ENCODE measurements at places on chromosomes 13 and 19.

DNA sequence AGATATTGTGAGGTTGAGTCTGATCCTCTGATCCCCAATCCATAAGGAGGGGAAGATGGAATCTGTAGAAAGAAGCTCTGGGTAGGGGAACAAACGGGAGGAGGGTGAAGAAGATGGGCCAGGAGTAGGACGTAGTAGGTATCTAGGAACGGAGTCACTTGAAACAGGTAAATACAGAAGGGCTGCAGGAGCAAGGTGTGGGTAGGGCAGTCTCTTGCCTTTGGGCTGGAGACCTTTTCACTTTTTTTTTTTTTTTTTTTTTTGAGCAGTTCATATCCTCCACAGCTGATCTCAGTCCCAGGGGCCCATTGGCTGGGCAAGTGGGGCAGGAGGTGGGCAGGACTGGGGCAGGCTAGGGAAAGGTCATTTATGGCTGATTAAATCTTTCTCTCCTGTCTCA, 1.5 kb downstream of the BCKDHA start:
- DNase-seq, result no peak

DNA sequence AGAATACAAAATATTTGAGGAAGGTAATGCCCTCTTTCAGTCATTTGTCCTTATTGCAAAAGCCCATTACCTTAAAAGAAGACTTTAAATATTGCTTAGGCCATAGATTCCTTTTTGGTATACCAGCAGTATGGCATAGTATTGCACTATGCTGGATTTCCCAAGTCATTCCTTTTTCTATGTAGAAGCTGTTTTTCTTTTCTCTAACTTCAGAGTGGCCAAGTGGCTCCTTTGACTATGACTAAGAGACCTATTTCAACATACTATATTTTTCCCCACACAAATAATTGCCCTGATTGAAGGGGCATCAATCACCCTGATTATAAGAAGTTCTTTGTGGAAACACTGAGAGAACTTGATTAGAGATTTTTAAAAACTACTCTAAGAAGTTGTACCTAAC, 68.6 kb downstream of the UFM1 start:
- no peak for DNase-seq

- DNase-seq, result no peak
Observed at GRCh38 chr13:77333594-77333993, 6.7 kb upstream of the MYCBP2 start.

- no peak for DNase-seq
Observed at GRCh38 chr13:39870197-39870747, 214.8 kb downstream of the COG6 start.

DNA sequence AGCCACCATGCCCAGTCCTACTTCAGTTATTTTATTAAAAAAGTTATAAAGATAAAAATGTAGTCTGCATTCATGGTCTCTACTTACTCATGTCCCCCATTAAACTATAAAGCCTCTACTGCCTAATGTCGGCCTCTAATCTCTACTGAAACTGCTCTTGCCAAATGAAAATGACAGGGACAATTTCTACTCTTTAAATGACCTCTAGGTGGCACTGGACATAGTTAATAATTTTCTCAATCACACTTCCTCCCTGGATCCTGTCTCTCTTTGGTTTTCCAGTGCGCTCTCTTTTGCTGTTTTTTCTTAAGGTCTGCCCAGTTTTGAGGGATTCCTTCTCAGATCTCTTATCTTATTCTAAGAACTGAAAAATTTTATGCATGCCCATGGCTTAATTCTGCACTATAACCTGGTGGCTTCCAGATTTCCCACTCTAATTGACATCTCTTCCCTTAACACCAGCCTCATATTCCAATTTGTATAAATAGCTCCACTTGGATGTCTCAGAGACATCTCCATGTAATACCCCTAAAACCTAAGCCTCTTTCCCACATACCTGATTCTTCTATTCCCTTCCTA, 54.3 kb downstream of the MTMR6 start:
- peak; percentile 50 for DNase-seq

- peak; percentile 61 for DNase-seq
Observed at GRCh38 chr13:109146912-109147647, 517.7 kb downstream of the MYO16 start.

GRCh38 chr13:53020764-53021335, 7.8 kb upstream of the OLFM4 start:
- no peak for DNase-seq

- peak; percentile 88 for DNase-seq
Observed at GRCh38 chr19:45693106-45693788, 781 bp downstream of the QPCTL start.

GRCh38 chr19:54707962-54708361, 16.3 kb upstream of the KIR3DL3 start:
- no peak for DNase-seq

DNA sequence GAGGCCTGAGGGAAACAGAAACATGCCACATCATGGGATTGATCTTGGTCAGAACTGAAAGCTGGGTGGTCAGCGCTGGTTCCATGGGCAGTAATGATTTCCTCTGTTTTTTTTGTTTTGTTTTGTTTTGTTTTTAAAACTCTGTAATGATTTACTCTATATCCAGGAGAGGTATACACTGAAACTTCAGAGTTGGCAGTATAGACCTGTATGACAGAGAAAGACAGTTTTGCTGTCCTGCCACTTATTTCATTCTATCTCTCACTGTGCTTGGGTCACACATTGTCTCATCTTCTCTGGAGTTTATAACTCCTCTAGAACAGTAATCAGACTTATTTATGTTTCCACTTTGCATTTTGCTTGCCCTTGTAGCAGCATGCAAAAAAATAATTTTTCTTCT, 105.1 kb upstream of the SLITRK1 start:
- DNase-seq, result no peak

DNA sequence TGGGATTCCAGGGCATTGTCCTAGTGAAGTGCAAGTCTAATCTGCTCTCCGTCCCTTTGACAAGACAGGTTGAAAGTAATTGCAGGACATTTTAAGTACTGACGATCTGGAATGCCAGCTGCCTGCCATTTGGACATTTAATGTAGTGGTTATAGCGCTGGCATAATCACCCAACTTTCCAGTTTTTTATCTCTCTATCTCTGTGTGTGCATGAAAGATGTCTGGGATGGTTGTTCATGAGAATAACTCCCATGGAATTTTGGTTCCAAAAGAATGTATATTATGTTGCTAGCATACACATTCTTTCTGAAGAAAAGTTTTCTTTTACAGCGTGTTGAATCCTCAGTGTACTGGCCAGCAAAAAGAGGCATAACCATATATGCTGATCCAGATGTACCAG, 53.6 kb downstream of the TDRD12 start:
- DNase-seq, result no peak

- peak; percentile 87 for DNase-seq
Observed at GRCh38 chr19:19434483-19435045, 29.1 kb downstream of the GATAD2A start.

DNA sequence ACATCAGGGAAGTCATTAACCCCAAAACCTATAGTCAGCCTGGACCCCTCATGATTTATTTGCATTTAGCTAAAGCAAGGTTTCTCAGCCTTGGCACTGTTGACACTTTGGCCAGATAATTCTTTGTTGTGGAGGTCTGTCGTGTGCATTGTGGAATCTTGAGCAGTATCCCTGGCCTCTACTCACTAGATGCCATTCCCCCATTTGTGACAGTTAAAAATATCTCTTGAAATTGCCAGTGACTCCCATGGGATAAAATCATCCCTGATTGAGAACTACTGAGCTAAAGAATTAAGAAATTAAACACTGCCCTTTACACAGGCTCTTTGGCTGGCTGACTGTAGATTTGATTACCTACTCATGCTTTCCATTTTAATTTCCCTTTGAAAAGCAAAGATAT, 102.7 kb downstream of the LMO7 start:
- no peak for DNase-seq

GRCh38 chr19:27751044-27751391, 1461.9 kb downstream of the UQCRFS1 start:
- DNase-seq, result no peak

GRCh38 chr19:32178956-32179355, 166.5 kb upstream of the ZNF507 start:
- DNase-seq, result no peak

GRCh38 chr13:66489586-66489985, 740.5 kb downstream of the PCDH9 start:
- no peak for DNase-seq

DNA sequence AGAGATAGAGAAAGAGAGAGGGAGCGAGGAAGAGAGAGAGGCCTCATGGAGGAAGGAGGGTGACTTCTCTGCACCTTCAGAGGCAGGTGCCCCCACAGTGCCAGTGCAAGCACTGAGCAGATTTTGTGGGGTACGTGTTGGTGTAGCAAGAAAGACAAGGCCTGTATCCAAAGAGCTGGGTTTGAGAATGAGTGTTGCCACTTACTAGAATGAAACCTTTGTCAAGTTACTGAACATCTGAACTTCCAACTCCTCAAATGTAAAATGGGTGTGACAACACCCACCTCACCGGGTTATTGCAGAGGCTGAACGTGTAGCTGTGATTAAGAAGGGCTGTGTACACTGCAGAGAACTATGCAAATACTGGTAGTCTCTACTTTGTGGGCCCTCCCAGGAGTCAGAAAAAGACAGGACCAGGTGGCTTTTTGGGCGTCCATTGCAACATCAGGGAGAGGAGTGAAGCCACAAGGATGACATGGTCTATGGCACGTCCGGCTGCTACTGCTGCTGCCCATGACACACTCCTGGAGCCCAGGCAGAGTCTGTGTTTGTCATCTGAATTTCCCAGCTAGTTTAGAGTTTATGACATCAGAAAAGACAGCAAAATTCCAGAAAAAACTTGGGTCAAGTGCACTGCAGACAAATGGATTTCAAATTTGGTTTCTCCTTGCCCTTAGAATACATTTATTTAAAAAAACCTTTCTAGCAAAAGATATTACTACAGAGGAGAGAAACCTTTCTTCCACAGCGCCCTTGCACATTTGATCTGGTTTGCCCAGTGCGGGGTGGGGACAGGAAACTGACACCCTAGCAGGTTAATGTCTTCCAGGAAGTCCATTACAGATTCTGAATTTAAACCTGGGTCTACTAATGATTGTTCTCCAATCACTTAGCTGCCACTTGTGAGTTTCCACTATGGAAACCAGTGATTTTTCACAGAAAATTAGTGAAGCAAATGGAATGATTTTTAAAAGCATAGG, 54.0 kb upstream of the ATP12A start:
- DNase-seq, result no peak

DNA sequence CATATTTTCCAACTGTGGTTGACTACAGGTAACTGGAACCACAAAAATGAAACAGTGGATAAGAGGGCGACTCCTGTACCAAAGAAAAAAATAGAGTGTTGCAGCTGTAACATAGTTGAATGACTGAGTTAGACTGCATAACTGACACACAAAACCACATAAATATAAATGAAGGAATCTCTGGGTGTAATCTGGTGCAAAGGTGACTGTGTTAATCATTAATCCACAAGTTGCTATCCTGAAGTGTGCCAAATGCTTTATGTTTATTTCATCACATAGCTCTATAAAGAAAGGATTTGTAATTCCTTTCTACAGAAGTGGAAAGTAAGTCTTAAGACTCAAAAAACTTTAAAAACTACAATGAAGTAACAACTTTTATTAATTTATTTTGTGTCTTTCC, 6.0 kb upstream of the GJB2 start:
- DNase-seq, result no peak

DNA sequence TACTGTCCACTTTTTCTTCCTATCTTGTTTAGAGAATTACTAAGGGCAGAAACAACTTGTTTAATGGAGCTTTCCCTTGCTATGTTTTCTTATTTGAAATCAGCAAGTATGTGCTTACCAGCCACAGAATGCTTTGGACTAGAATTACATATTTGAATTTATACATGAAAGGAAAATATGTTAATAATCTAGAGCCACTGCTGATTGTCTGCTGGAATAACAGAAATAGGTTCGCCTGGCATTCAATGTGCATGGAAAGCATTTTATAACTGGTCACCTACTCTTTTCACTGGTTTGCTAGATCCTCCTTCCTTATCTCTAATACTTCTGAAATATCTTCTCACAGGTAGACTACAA, 8.0 kb downstream of the EFNB2 start:
- no peak for DNase-seq

GRCh38 chr19:10601999-10602329, 14.9 kb upstream of the AP1M2 start:
- DNase-seq, result no peak

DNA sequence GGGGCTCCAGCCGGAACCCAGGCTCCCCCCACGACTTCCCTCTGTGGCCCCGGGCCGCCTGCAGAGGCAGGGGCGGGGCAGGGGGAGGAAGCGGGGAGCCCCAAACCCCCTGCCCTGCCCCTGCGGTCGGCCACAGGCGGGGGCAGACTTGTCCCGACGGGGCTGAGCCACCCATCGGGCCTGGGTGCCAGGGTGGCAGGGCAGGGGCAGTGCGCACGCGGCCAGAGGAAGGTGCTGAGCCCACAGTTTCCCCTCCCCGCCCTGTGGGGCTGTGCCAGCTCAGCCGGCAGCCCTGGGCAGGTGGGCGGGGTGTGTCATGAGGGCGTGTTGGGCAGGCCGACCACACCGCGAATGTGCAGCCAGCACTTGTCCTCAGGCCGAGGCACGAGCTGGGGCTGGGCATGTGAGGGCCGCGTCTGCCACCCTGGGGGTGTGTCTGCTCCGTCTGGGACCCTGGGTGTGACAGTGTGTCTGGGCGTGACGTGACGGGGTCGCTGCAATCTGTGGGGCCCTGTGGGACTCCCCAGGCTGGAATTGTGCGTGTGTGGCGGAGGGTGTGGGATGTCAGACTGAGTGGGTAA, 17.7 kb downstream of the CCDC97 start:
- no peak for DNase-seq

GRCh38 chr19:51568456-51568855, 2.6 kb upstream of the ZNF175 start:
- no peak for DNase-seq

DNA sequence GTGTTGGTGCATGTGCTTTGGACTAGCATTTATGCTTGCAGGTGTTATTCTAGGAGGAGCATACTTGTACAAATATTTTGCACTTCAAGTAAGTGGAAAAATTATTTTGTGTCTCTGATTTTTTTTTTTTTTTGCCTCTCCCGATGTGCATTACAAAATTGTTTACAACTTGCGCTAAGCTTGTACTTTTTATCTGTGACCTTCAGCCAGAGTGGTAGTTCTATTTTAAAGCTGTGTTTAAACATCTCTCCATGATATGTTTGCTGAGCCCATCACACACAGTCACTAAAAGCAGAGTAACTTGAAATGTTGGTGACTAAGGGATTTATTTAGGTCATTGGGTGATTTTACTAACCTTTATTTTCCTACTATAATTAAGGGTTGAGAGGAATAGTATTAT, 20.8 kb downstream of the ITM2B start:
- DNase-seq, result no peak

DNA sequence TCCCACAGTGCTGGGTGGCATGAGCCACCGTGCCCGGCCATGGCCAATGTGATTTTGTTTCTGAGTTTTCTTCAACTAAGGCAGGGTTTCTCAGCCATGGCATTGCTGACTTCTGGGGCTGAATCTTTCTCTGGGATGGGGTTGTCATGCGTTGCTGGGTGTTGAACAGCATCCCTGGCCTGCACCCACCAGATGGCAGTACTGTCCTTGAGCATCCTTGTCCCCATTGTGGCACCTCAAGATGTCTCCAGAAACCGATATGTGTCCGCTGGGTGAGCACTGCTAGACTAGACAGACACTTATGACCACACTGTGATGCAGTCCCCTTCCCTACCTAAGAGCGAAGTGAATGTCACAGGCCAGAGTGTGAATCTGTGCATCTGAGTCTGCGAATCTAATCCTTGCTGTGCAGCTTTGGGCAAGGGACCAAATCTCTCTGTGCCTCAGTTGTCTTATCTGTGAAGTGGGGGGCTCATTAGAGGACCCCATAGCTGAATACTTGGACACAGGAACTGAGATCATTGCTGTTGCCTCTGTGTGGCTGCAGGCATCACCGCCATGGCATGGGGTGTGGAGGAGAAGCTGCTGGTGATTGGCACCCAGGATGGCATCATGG, 50.3 kb upstream of the SIN3B start:
- DNase-seq, result peak; percentile 84

GRCh38 chr13:26680123-26680450, 80.5 kb downstream of the GPR12 start:
- DNase-seq, result no peak

Measured in AG20443 (cell line).